CD4-positive, alpha-beta T cell treated with Interleukin-6 at 100 ng/mL for 8 hours (primary cell): ENCODE measurements at places on chromosomes 6 and 20.

DNA sequence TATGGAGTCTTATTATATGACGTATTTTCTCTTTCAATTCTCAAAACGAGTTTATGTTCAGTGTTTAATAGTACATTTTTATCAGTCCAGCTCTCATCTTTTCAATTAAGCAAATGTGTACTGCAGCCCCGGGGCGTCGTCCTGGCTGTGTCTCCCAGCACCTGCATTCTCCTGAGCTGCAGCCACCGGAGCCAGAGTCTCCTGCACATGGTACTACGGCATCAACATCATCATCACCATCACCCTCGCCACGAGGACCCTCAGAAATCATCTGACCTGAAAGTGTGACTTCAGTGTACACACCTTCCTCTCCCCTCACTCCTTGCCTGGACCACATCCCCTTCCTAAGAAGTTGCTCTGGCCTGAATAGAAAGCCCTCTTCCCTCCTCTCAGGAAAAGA lies 267.7 kb upstream of the ARID1B start:
- DNase-seq: no peak

- no peak for DNase-seq
Measured at GRCh38 chr6:105492706-105493673, 90.1 kb upstream of the PREP start.

- DNase-seq: no peak
Measured at GRCh38 chr6:57262488-57262887, 40.4 kb upstream of the RAB23 start.

GRCh38 chr6:129672341-129672682 lies 37.7 kb downstream of the ARHGAP18 start:
- no peak for DNase-seq

- DNase-seq: no peak
Measured at GRCh38 chr20:21510414-21511384, 3.2 kb downstream of the NKX2-2 start.

DNA sequence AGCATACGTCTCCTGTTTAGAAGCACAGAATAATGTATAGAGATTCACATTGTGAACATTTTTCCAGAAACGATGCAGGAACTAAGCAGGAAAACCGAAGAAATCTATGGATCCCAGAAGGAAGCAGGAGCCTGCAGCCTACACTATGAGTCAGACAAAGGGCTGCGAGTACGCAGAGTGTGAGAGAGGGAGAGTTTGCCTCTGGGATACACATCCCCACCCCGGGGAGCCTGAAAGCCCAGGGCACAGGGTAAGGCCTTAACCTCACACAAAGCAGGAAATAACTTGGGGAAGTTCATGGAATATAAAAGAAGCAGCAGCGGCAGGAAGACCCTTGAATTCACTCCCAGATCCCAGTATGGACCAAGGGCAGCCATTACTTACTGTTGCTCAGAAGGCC lies 842.1 kb upstream of the MANEA start:
- no peak for DNase-seq

- DNase-seq: no peak
Measured at GRCh38 chr20:46322641-46323040, 14.3 kb upstream of the CDH22 start.

- DNase-seq: no peak
Measured at GRCh38 chr6:86031713-86032112, 389.0 kb upstream of the SYNCRIP start.

- DNase-seq: peak; percentile 49
Measured at GRCh38 chr6:25404693-25405169, 125.6 kb downstream of the CARMIL1 start.

GRCh38 chr20:46670585-46671584 lies 18.4 kb downstream of the TP53RK start:
- DNase-seq: no peak

DNA sequence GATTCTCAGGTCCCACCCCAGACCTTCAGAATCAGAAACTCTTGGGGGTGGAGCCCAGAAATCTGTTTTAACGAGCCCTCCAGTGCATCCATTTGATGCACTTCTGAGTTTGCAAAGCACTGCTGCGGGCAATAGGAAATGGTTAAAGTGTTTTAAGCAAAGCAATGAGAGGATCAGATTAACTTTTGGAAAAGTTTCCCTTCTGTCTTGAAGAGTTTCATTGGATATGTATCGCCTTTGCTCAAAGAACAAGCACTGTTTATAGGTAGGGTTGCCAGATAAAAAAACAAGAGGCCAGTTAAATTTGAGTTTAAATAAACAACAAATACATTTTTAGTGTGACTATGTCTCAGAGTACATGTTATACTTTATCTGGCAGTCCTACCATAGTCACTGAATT lies 226.0 kb downstream of the BMP7 start:
- DNase-seq: no peak

DNA sequence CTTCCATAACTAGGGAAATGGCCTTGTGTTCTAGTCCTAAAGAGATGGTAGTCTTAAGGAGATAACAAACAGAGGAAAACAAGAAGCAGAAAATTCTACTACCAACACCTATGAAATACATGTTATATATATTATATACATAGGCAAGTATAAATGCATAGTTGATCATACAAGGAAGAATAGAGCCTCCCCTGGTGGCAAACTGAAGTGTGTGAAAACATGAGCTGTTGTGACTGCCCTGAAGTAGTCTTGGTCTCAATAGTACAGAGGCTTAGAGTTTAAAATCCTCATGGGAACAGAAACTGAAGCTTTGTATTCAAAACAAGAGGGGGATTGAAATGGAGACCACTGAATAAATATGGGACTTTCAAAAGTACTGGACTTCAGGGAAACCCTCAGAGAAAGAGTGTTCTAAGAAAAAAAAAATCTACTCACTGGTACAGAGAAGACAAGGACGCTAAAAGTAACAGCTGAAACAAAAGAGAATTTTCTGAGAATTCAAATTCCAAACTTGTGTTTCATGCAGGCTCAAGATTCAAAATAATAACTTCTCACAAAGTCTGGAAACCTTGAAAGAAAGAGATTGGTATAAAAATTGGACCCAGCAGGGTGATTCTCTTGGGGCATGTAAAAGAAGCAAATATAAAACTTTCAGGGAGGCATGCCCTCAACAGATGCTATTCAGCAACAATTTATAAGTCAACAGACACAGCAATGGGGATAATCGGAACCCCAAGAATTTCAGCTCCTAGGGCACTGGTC lies 59.7 kb upstream of the SAMD3 start:
- peak; percentile 52 for DNase-seq

GRCh38 chr20:51766994-51767866 lies 960 bp downstream of the ATP9A start:
- peak; percentile 11 for DNase-seq

- no peak for DNase-seq
Measured at GRCh38 chr20:11057624-11058023, 383.8 kb upstream of the JAG1 start.

- no peak for DNase-seq
Measured at GRCh38 chr6:134647861-134648260, 302.0 kb downstream of the ALDH8A1 start.

DNA sequence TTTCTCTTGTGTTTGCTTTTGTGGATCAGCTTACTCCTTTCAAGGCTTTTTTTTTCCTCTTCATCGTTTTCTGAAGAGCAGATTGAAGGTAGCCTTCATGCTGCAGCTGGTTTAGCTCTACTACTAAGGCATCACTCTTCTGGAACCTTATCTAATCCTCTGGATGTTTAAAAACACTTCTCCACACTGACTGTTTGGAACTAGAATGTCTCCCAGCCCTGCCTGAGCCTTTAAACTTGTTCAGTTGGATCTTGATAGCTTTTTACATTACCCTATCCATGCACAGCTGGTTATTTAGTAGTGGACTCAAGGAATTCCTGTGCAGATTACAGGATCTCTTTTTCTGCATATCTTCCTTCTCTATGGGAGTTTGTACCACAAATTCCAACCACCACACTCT lies 108.9 kb upstream of the ASCC3 start:
- DNase-seq: no peak

DNA sequence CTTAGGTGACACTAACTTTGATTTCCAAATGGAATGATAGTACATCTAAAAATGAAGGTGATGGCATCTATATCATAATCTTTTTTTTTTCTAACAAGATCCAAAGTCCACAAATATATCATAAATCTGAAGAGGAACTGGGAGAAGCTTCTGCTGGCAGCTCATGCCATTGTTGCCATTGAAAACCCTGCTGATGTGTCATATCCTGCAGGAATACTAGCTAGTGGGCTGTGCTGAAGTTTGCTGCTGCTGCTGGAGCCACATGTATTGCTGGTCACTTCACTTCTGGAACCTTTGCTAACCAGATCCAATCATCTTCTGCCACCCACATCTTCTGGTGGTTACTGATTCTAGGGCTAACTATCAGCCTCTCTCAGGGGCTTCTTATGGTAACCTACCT lies 27.4 kb upstream of the KHDC1 start:
- DNase-seq: no peak

GRCh38 chr6:139291813-139292619 lies at the start of gene TXLNB:
TXLNB (minus strand) TSS chr6:139291998; CDS start chr6:139288899, 3,099 bp downstream.
- DNase-seq: peak; percentile 91

- DNase-seq: no peak
Measured at GRCh38 chr20:21708738-21709534, 3.5 kb downstream of the PAX1 start.

DNA sequence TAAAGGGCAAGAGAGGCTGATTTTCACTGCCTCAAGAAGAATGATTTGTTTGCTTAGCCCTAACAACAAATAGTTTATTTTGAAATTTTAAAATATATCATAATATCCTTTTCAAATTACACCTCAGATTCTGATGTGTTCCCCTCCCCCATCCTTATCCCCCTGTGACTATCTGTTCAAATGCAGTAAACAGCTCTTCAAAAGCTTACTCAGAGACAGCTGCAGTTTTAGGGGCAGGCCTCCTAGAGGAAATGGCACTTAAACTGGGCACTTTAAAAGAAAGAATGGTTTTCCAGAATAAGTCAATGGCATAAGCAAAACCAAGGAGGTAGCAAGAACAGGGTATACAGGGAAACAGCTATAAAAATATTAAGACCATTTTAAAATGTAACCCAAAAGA lies 118.6 kb upstream of the UST start:
- no peak for DNase-seq

DNA sequence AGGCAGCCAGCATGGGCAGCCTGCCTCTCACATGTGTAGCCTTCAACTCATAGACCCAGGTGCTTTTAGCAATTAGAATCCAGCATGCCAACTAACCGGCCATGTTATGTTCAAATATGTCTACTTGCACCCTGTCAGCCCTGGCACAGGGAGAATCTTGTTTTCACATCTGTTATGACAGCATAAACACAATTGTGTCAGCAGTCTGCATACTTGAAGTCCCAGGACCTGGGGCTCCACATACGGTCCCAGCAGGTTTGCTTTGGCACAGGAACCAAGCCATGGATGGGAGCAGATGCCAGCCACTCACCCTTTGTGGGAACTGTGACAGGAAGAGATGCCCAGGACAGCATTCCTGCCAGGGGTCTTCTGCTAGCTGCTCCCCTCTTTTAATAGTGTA lies 67.2 kb upstream of the SYNDIG1 start:
- no peak for DNase-seq

DNA sequence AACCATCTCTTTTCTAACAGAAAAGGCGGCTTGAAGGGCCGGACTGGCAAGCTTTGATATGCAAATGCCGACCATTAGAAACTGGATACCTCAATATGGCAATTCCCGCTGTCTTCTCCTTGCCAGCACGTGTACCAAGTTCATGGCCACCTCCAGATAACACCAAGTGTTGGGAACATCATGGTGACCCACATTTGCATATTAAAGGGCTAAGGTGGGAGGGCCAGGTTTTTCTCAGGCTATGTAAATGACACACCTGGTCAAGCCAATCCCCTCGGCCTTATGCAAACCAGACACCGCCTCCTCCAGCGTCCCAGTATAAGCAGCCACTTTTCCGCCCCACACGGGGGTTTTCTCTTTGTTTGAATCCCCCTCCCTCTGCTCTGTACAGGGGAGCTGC lies 110.7 kb downstream of the DACT2 start:
- DNase-seq: no peak
